ENCODE measurements at places on chromosomes 2 and 18. TPM values are rescaled to one million over a fixed set of nuclear protein-coding genes. Genes with fewer than 3 reads are reported as not detected.

DNA sequence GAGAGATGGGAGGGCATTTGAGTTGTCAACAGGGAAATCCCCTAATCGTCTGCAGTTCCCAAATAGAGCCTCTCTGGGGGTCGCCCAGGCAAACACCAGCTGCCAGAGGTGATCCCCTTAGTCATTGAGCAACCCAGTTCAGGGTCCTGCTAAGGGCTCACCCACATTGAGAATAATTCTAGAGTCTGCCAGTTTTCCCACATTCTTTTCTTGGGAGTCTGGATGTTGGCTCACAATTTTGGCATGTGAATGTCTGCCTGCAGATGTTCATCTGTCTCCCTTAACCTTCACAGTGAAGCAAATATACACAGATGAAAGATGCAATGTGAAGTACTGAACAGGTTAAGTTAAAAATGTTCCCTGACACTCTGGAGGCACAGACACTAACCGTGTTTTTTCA lies 11.4 kb upstream of the SMIM21 start:
- H3K4me3 ChIP-seq = no peak overlapping the region
- no peaks in the 10 kb centered on the region for H3K36me3 ChIP-seq
- peaks cover 6% of the 10 kb centered on the region for H3K4me1 ChIP-seq
- peak; percentile 49 for DNase-seq
- H3K27ac ChIP-seq = no peak overlapping the region
- no peaks in the 10 kb centered on the region for H3K27me3 ChIP-seq

GRCh38 chr2:10668402-10669012 lies 21.3 kb downstream of the NOL10 start:
- no peaks in the 10 kb centered on the region for H3K4me1 ChIP-seq
- H3K27ac ChIP-seq = no peak overlapping the region
- peak; percentile 69 for DNase-seq
- no peak overlapping the region for H3K4me3 ChIP-seq
- H3K27me3 ChIP-seq = no peaks in the 10 kb centered on the region

- peak; percentile 45 for DNase-seq
- peak overlapping the region; percentile 57 for H3K4me3 ChIP-seq
- H3K27ac ChIP-seq = peak overlapping the region; percentile 77
- H3K27me3 ChIP-seq = no peaks in the 10 kb centered on the region
Observed at GRCh38 chr2:85327160-85327821, 498 bp downstream of the TGOLN2 start.

DNA sequence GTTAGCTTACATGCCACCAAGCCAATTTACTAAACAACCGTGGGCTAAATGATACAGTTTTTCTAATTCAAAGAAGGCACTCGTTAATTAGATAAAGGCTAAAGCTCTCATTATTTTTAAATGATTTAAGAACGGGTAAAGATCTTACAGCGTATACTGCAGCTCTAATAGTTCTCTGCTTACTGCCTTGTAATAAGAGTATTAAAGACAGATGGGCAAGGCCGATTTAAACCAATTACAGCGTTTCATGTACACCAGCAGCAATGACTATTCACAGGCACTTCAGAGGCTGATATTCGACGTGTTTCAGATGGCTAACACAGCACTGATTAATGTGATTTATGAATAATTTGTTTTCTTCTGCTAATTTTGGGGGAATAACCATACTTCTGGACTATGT lies 259.3 kb downstream of the ZNF407 start:
- H3K4me1 ChIP-seq = peaks cover 3% of the 10 kb centered on the region
- no peak overlapping the region for H3K27ac ChIP-seq
- no peak overlapping the region for H3K4me3 ChIP-seq
- DNase-seq = no peak
- H3K36me3 ChIP-seq = no peaks in the 10 kb centered on the region
- no peaks in the 10 kb centered on the region for H3K27me3 ChIP-seq

- peaks cover 27% of the 10 kb centered on the region for H3K4me1 ChIP-seq
- H3K27ac ChIP-seq = peak overlapping the region; percentile 62
- H3K4me3 ChIP-seq = no peak overlapping the region
- no peaks in the 10 kb centered on the region for H3K36me3 ChIP-seq
Observed at GRCh38 chr2:237299906-237300305, 114.1 kb downstream of the COL6A3 start.

DNA sequence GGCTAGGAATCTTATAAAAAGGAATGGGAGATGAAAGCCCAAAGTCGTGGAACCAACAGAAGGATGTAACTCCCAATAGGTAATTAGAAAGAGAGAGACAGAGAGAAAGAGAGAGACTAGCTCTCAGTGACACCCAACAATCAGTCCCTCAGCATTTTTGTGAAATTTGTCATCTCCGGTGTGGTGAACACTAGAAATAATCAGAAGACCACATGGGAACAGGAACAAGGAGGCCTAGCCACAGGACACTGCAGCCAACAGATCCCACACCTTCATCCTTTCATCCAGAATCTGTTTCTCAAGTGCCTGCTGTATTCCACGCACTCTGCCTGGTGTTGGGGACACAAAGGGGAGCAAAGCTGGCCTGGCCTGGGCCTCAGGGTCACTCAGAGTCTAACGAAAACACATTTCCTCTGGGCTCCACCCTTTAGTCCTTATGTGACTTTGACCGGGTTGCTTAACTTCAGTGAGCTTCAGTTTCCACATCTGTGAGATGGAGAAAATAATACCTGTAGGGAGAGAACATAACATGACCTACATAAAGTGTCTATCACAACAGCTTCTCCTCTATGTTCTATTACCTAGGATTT lies 53.1 kb downstream of the EHD3 start:
- H3K36me3 ChIP-seq = no peaks in the 10 kb centered on the region
- H3K4me3 ChIP-seq = no peak overlapping the region
- H3K4me1 ChIP-seq = peaks cover 10% of the 10 kb centered on the region
- no peak overlapping the region for H3K27ac ChIP-seq

DNA sequence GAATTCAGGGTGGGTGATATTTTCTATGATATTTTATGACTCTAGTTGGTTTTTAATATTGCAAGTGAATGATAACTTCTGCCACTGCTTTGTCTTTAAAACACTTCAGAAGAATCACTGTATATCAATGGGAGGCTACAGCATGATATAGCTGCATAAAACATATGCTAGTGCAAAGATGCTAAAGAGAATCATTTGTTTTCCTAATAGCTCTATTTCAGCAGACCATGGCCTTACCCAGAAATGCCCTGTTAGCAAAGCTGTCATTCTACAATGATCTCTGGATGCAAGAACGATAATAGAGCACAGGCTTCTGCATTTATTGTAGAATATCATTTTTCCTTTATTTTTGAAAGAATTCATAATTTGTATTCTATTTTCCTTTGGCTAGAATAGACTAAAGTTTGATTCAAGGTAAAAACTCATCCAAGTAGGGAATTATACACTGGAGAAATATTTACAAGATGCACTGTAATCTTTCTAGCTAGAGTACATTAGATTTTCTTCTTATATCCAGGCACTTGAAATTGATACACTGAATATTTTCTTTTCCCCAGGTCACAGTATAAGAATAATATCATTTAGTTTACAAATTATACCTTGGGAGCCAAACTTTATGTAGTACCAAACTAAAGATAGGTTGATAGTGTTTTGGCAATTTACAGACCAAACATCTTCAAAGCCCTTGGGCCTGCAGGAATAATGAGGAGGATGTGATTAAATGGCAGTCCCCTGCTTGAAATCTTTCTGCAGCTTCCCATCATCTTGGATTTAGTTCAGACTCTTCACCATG lies 252.6 kb upstream of the LINC00305 start:
- no peak overlapping the region for H3K4me3 ChIP-seq
- no peaks in the 10 kb centered on the region for H3K4me1 ChIP-seq
- no peak for DNase-seq

GRCh38 chr2:170227507-170227947 lies 49.6 kb downstream of the MYO3B start:
- no peak overlapping the region for H3K27ac ChIP-seq
- H3K4me1 ChIP-seq = peaks cover 2% of the 10 kb centered on the region
- H3K36me3 ChIP-seq = no peaks in the 10 kb centered on the region
- H3K27me3 ChIP-seq = no peaks in the 10 kb centered on the region
- no peak overlapping the region for H3K4me3 ChIP-seq

DNA sequence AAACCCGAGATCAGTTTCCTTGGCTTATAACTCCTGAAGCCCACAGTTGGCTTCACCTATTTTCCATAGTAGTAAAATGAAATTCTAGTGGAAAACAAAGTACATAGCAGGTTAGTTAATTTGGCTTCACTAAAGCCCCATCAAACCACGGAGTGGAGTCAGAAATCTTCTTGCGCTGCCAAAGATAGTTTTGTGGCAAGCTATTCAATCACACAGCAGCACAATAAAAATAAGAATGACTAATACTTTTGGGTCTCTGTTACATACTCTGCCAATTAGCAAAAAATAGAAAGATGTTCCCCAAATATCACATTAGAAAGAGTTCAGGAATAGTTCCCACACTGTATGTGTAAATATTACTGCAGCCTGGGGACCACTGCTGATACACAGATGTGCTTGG lies 175.2 kb upstream of the NOL4 start:
- no peak overlapping the region for H3K27ac ChIP-seq
- no peaks in the 10 kb centered on the region for H3K4me1 ChIP-seq
- no peaks in the 10 kb centered on the region for H3K36me3 ChIP-seq
- H3K27me3 ChIP-seq = no peaks in the 10 kb centered on the region

DNA sequence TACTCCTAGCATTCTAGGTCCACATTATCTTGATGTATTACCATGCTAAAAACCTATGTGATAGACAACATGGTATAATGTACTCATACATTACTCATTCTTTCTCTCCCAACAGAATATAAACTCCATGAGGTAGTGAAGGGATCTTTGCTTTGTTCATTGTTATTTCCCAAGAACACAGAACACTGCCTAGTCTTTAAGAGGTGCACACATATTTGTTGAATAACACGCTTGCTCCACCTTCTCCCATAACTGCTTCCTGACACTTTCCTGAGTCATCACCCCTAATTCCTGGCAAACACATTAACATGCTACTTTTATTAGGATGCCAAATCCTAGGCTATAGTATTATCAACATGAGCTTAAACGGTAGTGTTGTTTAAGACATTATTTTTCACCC lies 41.3 kb downstream of the REV1 start:
- DNase-seq = peak; percentile 53
- H3K27me3 ChIP-seq = no peaks in the 10 kb centered on the region
- H3K4me1 ChIP-seq = peaks cover 9% of the 10 kb centered on the region
- H3K27ac ChIP-seq = no peak overlapping the region
- peaks cover 9% of the 10 kb centered on the region for H3K36me3 ChIP-seq

DNA sequence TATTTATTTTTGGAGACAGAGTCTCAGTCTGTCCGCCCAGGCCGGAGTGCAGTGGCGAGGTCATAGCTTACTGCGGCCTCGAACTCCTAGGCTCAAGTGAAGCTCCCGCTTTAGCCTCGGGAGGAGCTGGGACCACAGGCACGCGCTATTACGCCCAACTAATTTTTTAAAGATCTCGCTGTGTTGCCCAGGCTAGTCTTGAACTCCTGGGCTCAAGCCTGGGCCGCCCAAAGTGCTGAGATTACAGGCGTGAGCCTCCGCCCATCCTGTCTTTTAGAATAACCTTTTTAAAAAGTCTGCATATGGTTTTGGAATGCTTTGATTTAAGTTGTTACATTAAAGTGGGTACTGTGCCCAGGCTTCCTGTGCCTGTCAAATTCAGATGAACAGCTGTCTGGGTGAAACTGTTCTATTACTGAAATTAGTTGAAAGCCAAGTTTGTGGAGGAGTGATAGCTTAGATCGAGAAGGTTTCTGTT lies 944 bp downstream of the RAB3GAP1 start:
- H3K4me1 ChIP-seq = no peaks in the 10 kb centered on the region
- H3K4me3 ChIP-seq = peak overlapping the region; percentile 71

- H3K36me3 ChIP-seq = no peaks in the 10 kb centered on the region
- no peak overlapping the region for H3K4me3 ChIP-seq
- no peaks in the 10 kb centered on the region for H3K4me1 ChIP-seq
- no peaks in the 10 kb centered on the region for H3K27me3 ChIP-seq
- no peak for DNase-seq
Observed at GRCh38 chr2:7116511-7116910, 199.3 kb downstream of the RNF144A start.

DNA sequence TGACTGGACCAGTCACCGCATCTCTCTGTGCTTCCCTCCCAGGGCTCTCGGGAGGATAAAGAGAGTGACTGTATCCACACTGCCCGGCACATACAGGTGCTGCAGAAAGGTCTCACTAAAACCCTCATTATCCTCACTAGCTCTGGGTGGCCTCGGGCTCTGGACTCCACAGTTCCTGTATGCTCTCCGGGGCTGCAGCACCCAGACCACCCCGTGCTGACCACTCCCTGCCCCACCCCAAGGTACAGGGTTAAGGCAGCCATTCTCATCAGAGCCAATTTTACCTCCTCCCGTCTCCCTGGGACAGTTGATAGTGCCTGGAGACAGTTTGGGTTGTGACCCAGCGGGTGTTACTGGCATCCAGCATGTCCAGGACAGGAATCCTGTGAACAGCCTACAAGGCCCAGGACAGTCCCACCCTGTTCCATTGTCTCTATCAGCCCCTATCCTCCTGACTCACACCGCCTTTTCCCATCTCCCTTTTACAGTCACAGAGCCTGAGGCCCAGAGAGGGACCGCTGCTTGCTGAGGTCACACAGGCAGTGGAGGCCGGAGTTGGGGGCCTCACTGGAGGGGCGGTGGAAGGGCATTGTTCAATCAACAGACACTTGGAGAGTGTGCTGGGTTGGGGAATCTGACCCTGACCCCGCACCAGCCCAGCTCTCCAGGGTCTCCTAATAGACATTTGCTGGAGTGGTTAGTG lies 1.7 kb downstream of the ZAP70 start:
- peaks cover 27% of the 10 kb centered on the region for H3K27me3 ChIP-seq
- H3K27ac ChIP-seq = no peak overlapping the region
- no peaks in the 10 kb centered on the region for H3K36me3 ChIP-seq
- no peak overlapping the region for H3K4me3 ChIP-seq
- no peaks in the 10 kb centered on the region for H3K4me1 ChIP-seq

DNA sequence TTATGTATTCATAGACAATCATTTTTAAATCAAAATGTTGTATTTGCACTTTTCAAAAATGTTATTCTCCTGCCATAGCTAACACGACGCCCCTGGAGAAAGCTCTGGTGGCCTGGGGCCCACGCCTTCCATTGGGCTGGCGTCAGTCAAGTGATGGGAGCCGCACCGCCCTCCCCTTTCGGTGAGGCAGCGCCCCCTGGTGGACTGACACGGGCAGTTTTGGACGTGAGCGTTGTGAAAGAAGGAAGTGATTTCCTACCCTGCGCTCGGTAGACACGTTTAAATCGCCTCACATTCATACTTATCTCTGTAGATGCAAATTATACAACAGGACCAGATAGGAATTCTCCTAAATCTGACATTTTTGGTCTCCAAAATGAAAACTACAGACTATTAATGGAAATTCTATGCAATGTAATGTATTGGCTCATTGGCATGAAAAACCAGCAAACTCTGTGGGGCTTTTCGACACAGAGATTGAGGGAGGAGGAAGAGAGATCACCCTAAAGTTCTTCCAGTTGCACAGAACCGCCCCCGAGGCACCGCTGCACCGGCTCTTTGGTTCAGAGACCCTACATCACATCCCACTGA lies 326.2 kb upstream of the SOX11 start:
- DNase-seq = peak; percentile 4
- H3K27me3 ChIP-seq = no peaks in the 10 kb centered on the region
- no peak overlapping the region for H3K4me3 ChIP-seq
- no peaks in the 10 kb centered on the region for H3K4me1 ChIP-seq

GRCh38 chr18:10526561-10526949 lies 728 bp downstream of the NAPG start:
- H3K27me3 ChIP-seq = no peaks in the 10 kb centered on the region
- peaks cover 10% of the 10 kb centered on the region for H3K4me1 ChIP-seq
- DNase-seq = no peak
- no peaks in the 10 kb centered on the region for H3K36me3 ChIP-seq
- H3K27ac ChIP-seq = peak overlapping the region; percentile 77

Gene CPLX4
- total RNA-seq = not detected

Gene VWA3B
- not detected for total RNA-seq

Gene LIMS3
- total RNA-seq = 12.7 TPM

Gene CD226
- total RNA-seq = 1.1 TPM

Gene STARD6
- total RNA-seq = 0.28 TPM

Gene CD8A
- not detected for total RNA-seq
